ENCODE measurements at places on chromosomes 12 and 14.

GRCh38 chr14:35043046-35043445, 3.0 kb upstream of the FAM177A1 start:
- DNase-seq = no peak

DNA sequence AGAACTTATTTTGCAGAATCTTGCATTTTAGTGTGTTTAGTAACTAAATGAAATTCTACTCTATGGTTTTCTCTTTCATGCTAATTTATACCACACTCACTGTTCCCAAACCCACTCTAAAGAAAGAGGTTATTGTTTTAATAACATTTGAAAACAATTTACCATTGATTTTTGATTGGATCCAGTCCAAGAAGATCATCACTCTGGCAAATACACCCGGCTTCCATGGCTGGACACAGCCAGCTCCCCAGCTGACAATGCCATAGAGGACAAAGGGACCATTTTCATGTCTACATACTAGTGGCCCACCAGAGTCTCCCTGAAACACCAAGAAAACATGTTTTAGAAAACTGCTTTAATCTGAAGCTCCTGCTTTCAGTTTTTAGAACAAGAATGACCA, 42.4 kb downstream of the OVCH1 start:
- DNase-seq = no peak

DNA sequence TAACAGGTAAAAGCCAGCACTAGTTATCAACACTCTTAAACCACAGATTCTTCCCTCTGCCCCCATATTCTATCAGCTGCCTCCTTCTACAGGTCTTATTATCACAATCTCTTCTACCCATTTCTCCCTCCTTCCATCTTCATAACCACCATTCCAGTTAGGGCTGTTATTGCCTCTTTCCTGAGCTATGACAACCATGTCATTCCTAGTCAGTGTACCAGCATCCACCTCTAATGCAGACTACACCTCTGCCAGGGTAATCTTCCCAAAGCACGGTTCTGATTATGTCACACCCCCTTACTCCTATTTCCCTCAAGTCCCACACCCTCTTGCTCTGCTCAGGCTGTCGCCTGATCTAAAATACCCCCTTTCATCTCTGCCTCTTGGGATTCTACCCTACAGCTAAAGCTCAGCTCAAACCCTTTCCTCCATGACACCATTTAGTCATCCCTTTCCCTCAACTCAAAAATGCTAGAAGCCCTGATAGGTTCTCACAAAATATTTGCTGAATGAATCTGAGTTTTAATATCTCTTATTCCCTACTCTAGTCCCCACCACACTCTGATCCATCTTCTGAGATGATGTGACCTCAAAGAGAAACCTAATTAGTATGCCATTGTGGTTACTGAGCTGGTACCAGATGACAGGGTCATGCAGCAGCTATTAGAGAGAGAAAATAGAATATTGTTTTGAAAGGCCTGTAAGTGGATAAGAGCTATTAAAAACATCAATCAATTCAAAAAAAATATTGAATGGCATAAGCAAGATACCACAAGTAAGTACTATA, 11.7 kb downstream of the RACGAP1 start:
- no peak for DNase-seq

DNA sequence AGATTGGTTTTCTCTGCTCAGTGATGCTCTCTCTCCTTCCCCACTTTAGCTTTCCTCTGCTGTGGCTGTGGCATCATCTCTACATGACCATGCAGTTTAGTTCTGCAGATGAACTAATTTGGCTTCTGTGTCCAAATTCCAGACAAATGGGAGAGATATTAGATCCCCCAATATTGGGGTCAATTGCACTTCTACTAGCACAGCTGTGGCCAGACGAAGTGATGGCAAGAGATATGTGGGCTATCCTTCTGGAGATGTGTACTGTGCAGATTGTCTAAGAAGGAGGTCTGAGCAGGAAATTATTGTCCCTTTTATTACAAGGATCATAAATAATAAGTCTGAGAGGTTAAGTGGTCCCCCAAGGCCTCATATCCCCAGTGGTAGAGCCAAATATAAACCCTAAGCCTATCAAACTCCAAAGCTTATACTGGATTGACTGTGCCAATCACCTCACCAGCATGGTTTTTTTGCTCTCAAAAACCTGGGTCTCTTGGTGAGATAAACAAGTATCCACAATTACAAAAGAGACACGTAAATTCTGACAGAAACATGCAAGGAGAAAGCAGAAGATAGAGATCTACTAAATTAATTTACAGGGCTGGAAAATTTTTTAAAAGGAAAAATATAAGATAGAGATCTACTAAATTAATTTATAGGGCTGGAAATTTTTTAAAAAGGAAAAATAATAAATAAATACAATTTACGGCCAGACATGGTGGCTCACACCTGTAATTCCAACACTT, 29.1 kb upstream of the GCH1 start:
- no peak for DNase-seq

GRCh38 chr12:39230086-39230485, 212.8 kb downstream of the KIF21A start:
- no peak for DNase-seq
